ENCODE measurements at places on chromosomes 2 and 18. TPM values are rescaled to one million over a fixed set of nuclear protein-coding genes. Genes with fewer than 3 reads are reported as not detected.
A peak's percentile ranks its signal among the peaks of the same experiment; 100 is the strongest.

The DLX1 gene
- not detected for total RNA-seq

DNA sequence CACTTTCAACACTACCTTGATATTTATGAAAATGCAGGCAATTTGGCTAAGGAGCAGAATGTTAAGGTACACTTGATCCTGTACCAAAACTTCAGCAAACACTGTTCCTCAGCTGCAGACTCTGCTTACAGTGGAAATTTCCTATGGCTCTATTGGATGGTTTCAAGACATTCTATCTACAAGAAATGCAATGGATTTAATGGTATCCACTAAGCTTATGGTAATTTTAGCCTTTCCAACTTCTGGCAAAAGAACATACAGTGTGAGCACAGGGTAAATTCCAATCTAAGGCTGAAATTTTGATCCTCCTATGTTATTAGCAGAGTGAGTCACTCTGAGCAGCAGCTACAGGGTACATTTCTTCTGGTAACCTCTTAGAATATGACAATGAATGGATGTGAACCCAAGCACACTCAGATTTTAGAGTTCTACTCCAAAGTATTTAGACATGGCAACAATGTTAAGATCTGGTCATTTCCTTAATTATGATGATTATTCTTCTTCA is 361.8 kb upstream of the PIK3C3 start:
- no peaks in the 10 kb centered on the region for H3K36me3 ChIP-seq
- no peak overlapping the region for H3K27ac ChIP-seq

The SP140L gene
- total RNA-seq = 15.6 TPM

DNA sequence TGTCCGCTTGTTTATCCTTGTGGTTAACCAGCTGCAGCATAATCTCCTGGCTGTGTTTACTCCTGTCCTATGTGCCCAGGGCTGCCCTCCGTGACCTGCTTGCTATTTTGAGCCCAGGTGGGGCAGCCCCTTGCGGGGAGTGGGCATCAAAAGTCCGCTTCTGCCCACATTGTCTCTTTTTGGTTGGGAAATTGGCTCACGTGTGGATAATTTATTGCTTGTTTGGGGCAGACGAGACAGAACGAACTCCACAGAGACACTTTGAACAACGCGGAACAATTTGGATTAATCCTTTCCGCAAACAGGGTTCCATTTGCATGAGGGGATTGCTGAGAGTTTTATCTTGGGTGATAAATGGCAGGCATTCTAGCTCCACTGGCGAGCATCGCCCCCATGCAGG is 8.1 kb upstream of the CXCR4 start:
- H3K36me3 ChIP-seq = no peaks in the 10 kb centered on the region
- H3K27ac ChIP-seq = no peak overlapping the region
- no peaks in the 10 kb centered on the region for H3K27me3 ChIP-seq
- no peak for DNase-seq

The BIN1 gene
- total RNA-seq = 59.4 TPM

The MDH1B gene
- total RNA-seq = 0.83 TPM

DNA sequence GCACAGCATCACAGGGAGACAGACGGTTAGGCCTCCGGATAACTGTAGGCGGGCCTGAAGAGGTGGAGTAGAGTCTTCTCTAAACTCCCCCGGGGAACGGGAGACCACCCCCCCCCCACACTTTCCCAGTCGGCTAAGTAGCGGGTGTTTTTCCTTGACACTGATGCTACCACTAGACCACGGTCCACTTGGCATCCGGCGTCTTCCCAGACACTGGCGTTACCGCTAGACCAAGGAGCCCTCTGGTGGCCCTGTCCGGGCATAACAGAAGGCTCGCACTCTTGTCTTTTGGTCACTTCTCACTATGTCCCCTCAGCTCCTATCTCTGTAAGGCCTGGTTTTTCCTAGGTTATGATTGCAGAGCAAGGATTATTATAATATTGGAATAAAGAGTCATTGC is 25.7 kb upstream of the NCL start:
- H3K36me3 ChIP-seq = no peaks in the 10 kb centered on the region
- DNase-seq = no peak
- H3K4me1 ChIP-seq = no peaks in the 10 kb centered on the region
- H3K27ac ChIP-seq = no peak overlapping the region
- no peak overlapping the region for H3K4me3 ChIP-seq

DNA sequence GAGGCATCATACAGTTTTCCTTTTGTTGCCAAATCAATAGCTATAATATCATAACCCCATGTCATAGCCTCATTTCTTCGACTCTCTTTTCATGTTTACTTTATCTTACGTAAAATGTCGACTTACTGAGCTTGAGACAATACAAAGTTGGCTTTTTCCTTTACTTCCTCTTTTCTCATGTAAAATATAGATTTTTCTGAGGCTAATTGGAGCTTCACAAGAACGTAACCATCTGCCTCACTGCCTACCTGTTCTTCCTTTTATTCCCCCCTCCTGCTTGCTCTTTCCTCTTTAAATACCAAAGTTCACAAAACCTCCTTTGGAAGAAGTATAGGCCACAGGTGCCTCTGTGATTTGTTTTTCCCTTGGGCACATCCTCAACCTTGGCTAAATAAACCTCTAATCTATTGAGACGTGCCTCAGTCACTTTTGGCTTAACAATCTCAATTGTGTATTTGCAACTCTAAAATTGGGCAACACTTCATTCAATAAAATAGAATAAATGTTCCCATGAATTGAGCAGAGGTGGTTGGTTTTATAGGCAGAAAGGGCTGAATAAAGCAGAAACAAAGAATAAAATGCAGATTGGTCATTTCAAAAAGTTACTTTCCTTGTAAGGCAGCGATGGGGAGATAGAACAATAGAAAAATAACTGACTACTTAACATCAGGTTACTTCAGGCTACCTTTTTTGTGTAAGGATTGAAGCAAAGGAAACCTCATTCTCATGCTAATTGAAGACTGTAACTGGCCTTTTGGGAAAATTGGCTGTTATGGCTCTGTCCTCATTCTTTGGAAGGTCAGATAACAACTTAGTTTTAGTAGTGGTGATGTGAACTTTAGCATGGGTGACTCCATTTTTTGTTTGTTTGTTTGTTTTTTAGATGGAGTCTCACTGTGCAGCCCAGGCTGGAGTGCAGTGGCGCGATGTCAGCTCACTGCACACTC is 21.3 kb downstream of the COMMD1 start:
- no peaks in the 10 kb centered on the region for H3K4me1 ChIP-seq
- H3K36me3 ChIP-seq = no peaks in the 10 kb centered on the region
- no peak overlapping the region for H3K4me3 ChIP-seq
- no peak for DNase-seq

- H3K4me1 ChIP-seq = no peaks in the 10 kb centered on the region
- no peaks in the 10 kb centered on the region for H3K27me3 ChIP-seq
- no peak overlapping the region for H3K27ac ChIP-seq
- no peak overlapping the region for H3K4me3 ChIP-seq
These were observed 69.1 kb upstream of the TSPYL6 start for GRCh38 chr2:54325148-54325547.

DNA sequence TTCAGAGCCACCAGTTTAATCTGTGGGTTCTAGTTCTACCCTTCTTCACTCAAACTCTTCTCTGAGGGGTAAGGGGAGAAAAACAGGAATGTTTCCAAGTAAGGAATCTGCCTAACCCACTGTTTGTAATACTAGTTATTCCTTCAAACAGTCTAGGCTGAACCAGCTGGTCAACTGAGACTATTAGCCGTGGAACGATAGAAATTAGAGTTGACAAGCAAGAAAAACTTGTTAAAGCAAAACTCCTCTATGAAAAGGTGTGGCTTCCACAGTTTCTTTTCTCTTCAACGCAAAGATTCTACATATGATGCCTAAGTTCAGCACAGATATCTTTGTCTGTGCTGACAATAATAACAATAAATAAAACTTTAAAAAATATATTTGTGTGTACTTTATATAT is 11.5 kb downstream of the PAIP2B start:
- H3K4me3 ChIP-seq = no peak overlapping the region
- H3K27ac ChIP-seq = no peak overlapping the region

DNA sequence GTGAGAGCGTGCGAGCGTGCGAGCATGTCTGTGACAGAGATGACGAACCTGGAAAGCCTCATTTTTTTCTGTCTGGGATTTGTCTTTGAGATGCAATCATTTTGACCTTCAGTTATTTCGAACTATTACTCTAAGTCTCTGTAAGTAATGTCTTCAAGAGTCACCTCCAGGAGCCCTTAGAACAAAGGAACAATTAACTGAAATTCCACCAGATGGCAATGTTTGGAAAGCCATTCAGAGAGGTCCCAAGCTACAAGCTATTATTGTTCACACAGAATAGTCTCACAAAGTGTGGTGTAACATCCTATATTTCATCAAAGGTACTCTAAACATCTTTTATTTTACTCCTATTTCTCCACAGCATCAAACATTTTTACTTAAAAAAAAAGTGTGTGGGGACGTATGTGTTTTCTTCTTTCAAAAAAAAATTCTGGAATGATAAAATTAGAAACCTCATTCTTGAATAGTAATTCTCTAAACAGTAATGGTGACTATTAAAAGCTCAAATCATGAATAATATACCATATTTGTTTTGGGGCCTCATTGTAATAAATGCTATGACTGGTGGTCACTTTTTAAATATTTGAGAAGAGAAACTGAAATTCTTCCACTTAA is 35.1 kb upstream of the MAPRE2 start:
- H3K36me3 ChIP-seq = no peaks in the 10 kb centered on the region
- no peaks in the 10 kb centered on the region for H3K4me1 ChIP-seq
- no peak overlapping the region for H3K27ac ChIP-seq
- DNase-seq = no peak

The STK39 gene
- 9.8 TPM for total RNA-seq

- H3K4me1 ChIP-seq = peaks cover 3% of the 10 kb centered on the region
- no peaks in the 10 kb centered on the region for H3K27me3 ChIP-seq
- no peaks in the 10 kb centered on the region for H3K36me3 ChIP-seq
These were observed 111.7 kb downstream of the CDH2 start for GRCh38 chr18:28065031-28065792.

- H3K27me3 ChIP-seq = no peaks in the 10 kb centered on the region
- H3K4me1 ChIP-seq = no peaks in the 10 kb centered on the region
- no peak overlapping the region for H3K27ac ChIP-seq
- no peaks in the 10 kb centered on the region for H3K36me3 ChIP-seq
- H3K4me3 ChIP-seq = no peak overlapping the region
These were observed 5.4 kb upstream of the TDRD15 start for GRCh38 chr2:21118302-21118920.

- no peak overlapping the region for H3K27ac ChIP-seq
- H3K27me3 ChIP-seq = no peaks in the 10 kb centered on the region
- no peak for DNase-seq
- no peaks in the 10 kb centered on the region for H3K4me1 ChIP-seq
- H3K36me3 ChIP-seq = no peaks in the 10 kb centered on the region
These were observed 3.7 kb upstream of the ALPK2 start for GRCh38 chr18:58632552-58632951.

The SPAST gene
- 18.4 TPM for total RNA-seq

The PKP4 gene
- 60.9 TPM for total RNA-seq

DNA sequence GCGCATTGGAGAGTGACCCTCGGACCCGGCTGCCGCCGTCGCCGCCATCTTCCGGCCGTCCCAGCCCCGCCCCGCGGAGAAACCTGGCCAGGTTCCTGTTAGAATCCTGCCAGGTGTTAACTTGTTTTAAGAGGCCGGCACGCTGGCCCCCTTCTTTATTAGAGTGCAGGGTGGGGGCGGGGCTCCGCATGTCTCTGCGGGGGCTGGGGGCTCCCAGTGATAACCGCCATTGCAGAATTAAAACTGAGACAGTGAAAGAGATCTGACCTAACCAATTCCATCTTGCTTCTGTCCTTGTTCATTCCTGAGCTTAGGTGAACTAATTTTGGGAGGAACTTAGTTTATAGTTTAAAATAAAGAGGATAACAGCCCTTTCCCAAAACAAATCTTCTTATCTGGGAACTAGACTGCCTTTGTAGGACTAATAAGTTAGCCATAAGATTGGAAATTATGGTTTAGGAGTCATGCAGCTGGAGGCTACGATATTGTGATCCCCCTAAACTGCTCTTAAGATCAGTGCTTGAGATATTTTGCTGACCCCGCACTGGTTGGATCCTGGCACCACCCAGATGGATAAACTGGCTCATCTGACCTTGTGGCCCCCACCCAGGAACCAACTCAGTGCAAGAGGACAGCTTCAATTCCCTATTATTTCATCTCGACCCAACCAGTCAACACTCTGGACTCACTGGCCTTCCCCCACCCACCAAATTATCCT is 543 bp upstream of the STARD7 start:
- H3K36me3 ChIP-seq = no peaks in the 10 kb centered on the region
- peak overlapping the region; percentile 89 for H3K27ac ChIP-seq
- H3K27me3 ChIP-seq = no peaks in the 10 kb centered on the region
- peaks cover 14% of the 10 kb centered on the region for H3K4me1 ChIP-seq
- peak overlapping the region; percentile 84 for H3K4me3 ChIP-seq

GRCh38 chr2:226788881-226789490 is 10.6 kb downstream of the IRS1 start:
- peaks cover 10% of the 10 kb centered on the region for H3K4me1 ChIP-seq
- peak overlapping the region; percentile 18 for H3K27ac ChIP-seq
- DNase-seq = no peak
- no peak overlapping the region for H3K4me3 ChIP-seq
- H3K36me3 ChIP-seq = no peaks in the 10 kb centered on the region
- H3K27me3 ChIP-seq = no peaks in the 10 kb centered on the region

- no peak overlapping the region for H3K4me3 ChIP-seq
- no peaks in the 10 kb centered on the region for H3K36me3 ChIP-seq
- DNase-seq = no peak
- no peaks in the 10 kb centered on the region for H3K27me3 ChIP-seq
- H3K4me1 ChIP-seq = no peaks in the 10 kb centered on the region
These were observed 71.1 kb downstream of the DSC3 start for GRCh38 chr18:30971338-30971956.

DNA sequence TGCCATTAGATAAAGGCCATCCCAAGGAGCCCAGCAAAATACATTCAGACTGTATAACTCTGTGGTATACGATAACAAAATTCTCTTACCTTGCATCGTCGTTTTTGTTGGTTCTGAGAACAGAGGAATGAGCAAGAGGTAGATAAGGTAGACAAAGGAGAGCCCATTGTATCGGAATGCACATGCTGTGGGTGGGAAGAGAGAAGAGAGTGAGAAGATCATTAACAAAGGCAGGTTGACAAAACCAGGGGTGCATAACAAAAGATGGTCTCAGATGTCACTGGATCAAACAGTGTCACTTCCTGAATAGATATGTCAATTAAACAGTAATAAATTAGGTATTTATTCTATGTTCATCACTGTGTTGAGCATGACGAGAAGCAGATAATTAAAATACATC is 83.3 kb downstream of the PIEZO2 start:
- H3K27ac ChIP-seq = no peak overlapping the region
- H3K4me3 ChIP-seq = no peak overlapping the region
- H3K4me1 ChIP-seq = no peaks in the 10 kb centered on the region
- H3K27me3 ChIP-seq = no peaks in the 10 kb centered on the region

- no peaks in the 10 kb centered on the region for H3K36me3 ChIP-seq
- H3K4me3 ChIP-seq = no peak overlapping the region
- no peaks in the 10 kb centered on the region for H3K27me3 ChIP-seq
- H3K27ac ChIP-seq = no peak overlapping the region
- DNase-seq = no peak
- peaks cover 4% of the 10 kb centered on the region for H3K4me1 ChIP-seq
These were observed 135.2 kb upstream of the RBMS1 start for GRCh38 chr2:160628811-160629210.

GRCh38 chr18:43681661-43682060 is 404.4 kb upstream of the SYT4 start:
- no peak overlapping the region for H3K27ac ChIP-seq
- no peaks in the 10 kb centered on the region for H3K4me1 ChIP-seq
- H3K36me3 ChIP-seq = no peaks in the 10 kb centered on the region

GRCh38 chr2:109594246-109594885 is 19.4 kb downstream of the SEPTIN10 start:
- no peak overlapping the region for H3K4me3 ChIP-seq
- no peak overlapping the region for H3K27ac ChIP-seq
- H3K27me3 ChIP-seq = no peaks in the 10 kb centered on the region

GRCh38 chr2:124319577-124319976 is 294.5 kb downstream of the CNTNAP5 start:
- no peaks in the 10 kb centered on the region for H3K27me3 ChIP-seq
- no peaks in the 10 kb centered on the region for H3K36me3 ChIP-seq
- no peaks in the 10 kb centered on the region for H3K4me1 ChIP-seq

Measured in ovary (tissue), 10 donors.